ENCODE measurements at places on chromosomes 16 and 17.

GRCh38 chr17:10210151-10210574 is 11.8 kb upstream of the GAS7 start:
- DNase-seq, result no peak

- no peak for DNase-seq
These were observed 81.9 kb downstream of the CA4 start for GRCh38 chr17:60231691-60232090.

- peak; percentile 13 for DNase-seq
These were observed 243.2 kb upstream of the GSE1 start for GRCh38 chr16:85369741-85370528.

DNA sequence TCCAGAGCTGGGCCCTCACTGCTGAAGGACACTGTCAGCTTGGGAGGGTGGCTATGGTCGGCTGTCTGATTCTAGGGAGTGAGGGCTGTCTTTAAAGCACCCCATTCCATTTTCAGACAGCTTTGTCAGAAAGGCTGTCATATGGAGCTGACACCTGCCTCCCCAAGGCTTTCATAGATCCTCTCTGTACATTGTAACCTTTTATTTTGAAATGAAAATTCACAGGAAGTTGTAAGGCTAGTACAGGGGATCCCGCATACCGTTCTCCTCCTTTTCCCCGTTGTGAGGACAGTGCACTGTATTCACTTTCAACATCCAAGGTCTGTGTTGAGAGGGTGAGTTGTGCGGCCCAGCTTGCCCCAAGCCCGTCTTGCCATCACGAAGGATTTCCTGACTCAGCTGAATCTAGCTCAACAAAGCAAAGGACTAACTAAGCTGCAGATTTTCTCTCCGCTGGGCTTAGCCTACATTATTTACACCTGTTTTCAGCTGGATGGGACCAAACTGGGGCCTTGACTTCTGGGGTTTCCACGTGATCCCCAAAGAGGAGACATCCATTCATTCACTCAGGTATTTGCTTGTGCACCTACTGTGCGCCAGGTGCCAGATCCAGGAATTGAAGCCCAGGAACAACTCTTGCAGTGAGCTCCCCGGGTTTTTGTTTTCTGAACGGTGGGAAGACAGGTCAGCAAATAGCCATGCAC is 5.2 kb upstream of the TMEM235 start:
- DNase-seq, result no peak

GRCh38 chr17:44346064-44346844 is 1.2 kb downstream of the GRN start:
- no peak for DNase-seq

- no peak for DNase-seq
These were observed 10.6 kb downstream of the SSTR5 start for GRCh38 chr16:1082952-1083675.
